ENCODE measurements at places on chromosomes 6 and 20.
A peak's percentile ranks its signal among the peaks of the same experiment; 100 is the strongest.

GRCh38 chr6:25564943-25565342, 87.1 kb upstream of the SCGN start:
- no peak for DNase-seq

DNA sequence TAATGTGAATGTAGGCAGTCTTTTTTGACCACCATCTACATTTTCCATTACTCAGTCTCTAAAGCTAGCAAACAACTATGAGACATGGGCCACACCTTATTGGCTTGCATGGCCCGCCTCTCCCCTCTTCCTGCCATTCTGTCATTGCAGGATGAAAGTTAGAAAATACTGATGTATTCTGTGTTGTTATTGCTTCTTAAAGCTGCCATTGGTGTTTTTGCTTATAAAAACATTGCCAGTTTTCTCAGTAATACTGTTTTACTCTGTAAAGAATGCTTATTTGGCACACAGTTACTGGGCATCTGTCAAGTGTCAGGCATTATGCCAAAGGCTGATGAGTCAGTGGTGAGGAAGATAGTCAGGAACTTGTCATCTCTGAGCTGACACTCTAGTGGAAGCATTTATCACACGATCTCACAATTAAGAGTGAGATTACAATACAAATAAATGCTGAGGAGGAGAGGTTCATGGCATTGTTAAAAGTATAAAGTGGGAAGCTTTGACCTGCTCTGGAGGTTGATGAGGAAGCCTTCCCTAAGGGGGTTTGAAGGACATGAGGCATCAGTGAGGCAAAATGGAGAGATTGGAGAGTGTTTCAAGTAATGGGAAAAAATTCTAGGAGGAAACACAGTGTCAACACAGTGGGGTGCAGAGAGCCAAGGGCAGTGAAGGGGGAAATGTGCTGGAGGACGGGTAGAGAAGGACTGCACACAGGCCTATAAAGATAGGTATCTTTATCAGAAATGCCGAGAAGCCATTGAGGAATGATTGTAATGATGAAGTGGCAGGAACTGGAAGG, 14.7 kb downstream of the KLHL32 start:
- DNase-seq, result no peak

DNA sequence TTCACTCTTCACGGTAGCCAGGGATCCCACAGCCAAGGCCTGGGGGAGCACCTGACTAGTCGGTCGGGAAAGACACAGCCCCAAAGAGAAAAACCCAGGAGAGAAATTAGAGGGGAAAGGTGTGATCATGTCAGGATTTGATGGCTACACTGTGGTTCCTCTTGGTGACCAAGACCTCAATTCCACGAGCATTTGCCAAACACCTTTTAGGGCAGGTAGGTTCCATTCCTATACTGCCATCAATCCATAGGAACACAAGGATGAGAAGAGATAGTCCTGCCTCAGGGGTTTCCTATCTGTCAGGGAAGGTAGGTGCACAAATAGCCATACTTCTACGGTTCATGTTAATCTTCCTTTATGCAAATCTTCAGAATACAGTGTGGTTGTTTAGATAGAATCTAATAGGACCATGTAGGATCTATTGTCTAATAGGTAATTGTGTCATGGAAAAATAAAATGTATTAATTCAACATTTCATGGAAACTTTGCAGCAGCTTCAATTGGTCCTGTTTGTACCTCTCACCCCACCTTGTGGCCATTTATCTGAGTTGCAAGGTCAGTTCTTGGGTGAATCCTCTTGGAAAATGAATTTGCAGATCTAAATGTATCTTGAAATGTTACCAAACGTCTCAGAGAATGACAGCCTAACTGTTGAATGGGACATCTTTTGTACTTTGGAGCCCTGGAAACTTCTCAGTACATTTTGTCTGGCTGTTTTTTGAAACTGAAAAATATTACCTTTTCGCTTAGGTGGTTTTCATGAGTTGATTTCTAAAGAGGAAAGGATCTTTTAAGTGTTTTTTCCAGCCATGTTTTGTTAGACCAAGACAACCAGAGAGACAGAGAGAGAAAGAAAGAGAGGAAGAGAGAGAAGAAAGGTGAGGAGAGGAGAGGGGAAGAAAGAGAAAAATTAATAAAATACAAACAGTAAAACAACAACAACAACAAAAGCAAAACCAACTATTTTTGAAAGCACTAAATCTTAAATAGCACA, 33.7 kb upstream of the IYD start:
- peak; percentile 61 for DNase-seq

- peak; percentile 85 for DNase-seq
These were observed 101.6 kb upstream of the PRSS16 start for GRCh38 chr6:27145731-27146455.

GRCh38 chr6:20583444-20583800, 49.2 kb downstream of the CDKAL1 start:
- peak; percentile 78 for DNase-seq

DNA sequence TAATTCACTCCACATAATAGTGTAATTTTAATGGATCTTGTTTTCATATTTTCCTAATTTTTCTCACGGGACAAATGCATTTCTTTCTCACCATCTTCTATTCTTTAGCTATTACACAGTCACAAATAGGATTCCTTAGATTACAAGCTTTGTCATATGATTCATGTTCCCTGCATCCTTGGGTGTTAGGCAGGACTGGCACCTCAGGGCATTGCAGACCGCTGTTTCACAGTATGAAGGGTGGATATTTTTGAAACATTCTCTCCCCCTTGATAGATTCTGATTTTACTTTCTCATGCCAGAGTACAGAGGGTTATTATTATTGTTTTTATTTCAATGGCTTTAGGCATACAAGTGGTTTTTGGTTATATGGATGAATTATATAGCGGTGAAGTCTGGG, 602.5 kb downstream of the PHF3 start:
- no peak for DNase-seq

DNA sequence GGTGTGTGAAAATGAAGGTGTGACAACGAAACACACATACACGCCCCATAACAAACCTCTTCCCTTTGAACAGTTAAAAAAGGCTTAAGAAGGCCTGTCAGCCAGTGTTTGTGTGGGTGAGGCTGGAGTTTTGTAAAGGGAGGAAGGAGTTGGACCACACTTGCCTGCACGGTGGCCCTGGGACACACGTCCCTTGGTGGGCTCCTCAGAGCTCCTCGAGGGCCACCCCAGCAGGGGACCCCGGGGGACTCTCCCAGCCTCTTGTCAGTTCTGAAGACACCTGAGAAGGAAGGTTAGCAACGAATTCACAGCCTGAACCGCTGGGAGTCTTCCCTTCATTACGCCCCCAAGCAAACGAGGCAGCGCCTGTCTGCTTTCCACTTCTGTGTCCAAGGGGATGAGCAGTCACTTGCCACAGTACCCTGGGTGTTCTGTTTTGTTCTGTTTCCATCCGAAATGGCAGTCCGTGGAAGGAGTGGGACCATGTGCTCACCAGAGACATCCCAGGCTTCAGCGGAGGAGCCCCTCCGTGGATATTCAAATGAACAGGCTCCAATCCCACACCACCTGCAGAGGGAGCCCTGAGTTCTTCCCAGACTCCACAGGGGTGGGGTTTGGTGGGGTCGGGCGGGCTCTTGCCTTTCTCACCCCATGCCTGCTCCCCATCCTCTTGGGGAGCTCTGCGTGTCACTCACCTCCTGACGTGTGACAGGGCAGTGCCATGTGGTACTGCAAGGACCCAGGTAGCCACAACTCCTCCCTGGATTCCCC, 68.6 kb downstream of the NRN1 start:
- DNase-seq, result no peak

DNA sequence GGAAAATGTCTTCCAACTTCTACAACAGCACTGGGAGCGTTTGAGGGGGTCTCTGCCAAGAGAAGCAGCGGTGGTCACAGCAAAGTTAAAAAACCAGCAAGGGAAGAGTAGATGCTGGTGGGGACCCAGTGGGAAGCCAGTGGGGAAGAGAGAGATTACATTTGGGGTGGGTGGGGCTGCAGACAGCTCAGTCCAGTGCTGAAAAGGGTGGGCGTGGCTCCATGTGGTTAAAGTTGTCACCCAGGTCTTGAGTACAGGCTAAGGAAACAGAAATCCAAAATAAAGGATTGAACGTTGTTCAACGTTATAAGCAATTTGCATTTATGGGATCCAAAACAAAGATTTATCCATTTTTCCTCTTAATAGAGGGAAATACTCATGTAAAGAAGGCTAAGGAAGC, 106.3 kb upstream of the LY86 start:
- no peak for DNase-seq

- no peak for DNase-seq
These were observed 102.5 kb upstream of the BEND6 start for GRCh38 chr6:56852260-56853010.

- DNase-seq, result no peak
These were observed 38.3 kb downstream of the MRS2 start for GRCh38 chr6:24440897-24441598.

DNA sequence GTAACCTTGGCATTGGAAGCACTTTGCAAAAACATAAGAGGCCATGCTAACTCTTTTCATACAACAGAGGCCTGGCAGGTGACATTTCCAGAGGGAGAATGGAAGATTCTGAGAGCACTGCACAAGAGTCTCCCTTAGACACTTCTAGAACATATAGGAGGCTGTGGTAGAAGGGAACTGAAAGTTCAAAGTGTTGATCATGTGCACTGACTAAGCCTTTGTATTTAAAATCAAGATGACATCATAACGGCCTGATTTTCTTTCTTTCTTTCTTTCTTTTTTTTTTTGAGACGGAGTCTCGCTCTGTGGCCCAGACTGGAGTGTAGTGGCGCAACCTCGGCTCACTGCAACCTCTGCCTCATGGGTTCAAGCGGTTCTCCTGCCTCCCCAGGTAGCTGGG, 26.8 kb upstream of the DNAAF9 start:
- DNase-seq, result no peak

DNA sequence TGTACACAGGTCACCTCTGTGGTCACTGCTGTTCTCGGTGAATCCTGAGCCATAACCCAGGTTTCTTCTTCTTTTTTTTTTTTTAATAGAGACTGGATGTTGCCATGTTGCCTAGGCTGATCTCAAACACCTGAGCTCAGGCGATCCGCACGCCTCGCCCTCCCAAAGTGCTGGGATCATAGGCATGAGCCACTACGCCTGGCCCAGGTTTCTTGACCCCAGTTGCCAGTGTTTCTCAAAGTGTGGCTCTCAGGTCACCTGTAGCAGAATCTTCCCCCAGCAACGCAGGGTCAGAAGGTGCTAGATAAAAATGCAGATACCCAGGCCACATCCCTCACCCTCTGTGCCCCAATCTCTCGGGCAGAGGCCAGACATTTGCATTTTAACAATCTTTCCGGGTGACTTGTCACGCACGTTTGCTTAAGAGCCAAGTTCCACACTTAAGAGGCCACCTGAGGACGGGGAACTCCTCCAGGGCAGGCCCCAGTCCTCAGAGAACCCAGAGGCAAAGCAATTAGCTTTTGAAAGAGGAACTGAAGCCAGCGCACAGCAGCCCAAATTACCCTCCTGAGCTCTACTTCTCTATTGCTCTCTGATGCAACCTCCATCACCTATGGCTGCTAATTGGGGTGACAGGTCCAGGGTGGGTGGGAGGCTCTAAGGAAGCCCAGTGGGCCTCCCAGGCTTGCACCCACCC, 81.8 kb downstream of the NFATC2 start:
- no peak for DNase-seq

- peak; percentile 4 for DNase-seq
These were observed 18.9 kb downstream of the PERP start for GRCh38 chr6:138088326-138088762.

GRCh38 chr6:44667668-44668390, 280.3 kb downstream of the CDC5L start:
- DNase-seq, result no peak

DNA sequence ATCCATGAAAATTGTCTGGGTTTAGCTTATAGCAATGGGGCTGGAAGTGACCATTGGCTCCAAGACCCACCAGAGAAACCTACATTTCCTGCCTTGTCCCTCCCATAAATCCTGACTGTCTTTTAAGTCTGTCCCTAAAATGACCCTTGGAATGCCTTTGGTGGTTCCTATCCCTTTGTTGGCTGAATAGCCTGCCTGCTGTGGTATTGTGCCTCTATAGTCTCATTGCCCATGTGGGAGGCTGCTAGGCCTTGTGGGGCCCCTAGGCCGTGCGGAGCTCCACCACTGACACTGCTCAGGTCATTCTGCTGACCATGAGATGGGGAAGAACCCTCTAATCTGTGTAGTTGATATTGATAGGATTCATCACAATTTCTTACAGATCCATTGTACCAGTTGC, 43.3 kb downstream of the SCP2D1 start:
- DNase-seq, result no peak

GRCh38 chr20:21609221-21609620, 95.4 kb upstream of the NKX2-2 start:
- no peak for DNase-seq

GRCh38 chr6:147278891-147279290, 74.7 kb downstream of the STXBP5 start:
- DNase-seq, result no peak

- DNase-seq, result no peak
These were observed 65.6 kb downstream of the PLG start for GRCh38 chr6:160767647-160768019.

GRCh38 chr6:55617272-55617671, 38.3 kb upstream of the HMGCLL1 start:
- DNase-seq, result peak; percentile 77

- no peak for DNase-seq
These were observed 147.8 kb downstream of the ZMYND8 start for GRCh38 chr20:47208534-47209174.

GRCh38 chr6:114085211-114085610, 114.3 kb upstream of the HDAC2 start:
- no peak for DNase-seq

GRCh38 chr6:112618849-112619248, 271.7 kb downstream of the RFPL4B start:
- peak; percentile 25 for DNase-seq

DNA sequence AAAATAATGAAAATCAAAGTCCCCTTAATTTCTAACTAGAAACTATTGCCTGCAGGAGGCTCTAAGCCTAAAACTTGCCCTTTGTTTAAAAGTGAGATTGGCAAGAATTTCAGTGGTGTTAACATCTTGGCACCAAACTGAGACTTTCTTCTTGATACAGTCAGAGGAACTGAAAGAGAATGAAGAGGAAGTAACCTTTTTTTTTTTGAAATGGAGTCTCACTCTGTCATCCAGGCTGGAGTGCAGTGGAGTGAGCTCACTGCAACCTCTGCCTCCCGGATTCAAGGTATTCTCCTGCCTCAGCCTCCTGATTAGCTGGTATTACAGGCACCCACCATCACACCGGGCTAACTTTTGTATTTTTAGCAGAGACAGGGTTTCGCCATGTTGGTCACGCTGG, 3.6 kb downstream of the DOP1A start:
- DNase-seq, result no peak

DNA sequence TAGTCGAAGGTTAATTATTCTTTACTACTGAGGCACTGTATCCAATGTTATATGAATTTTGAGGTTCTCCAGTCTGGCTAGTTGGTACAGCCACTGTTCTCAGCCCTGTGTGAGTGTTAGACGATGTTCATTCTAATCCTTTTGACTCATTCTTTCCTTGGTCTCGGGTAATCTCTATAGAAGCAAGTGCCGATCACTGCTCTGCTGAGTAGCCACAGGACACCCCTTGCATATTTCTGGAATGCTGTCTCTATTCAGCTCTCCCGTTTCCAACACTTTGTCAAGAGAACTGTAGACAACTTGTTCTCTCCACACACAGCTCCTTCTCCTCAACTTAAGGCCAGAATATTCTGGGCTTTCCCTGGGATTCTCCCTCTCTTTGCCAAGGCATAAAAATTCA, 42.4 kb upstream of the PLCB1 start:
- no peak for DNase-seq

All from NCI-H526 (cell line).